ENCODE measurements at places on chromosomes 4 and X. TPM values are rescaled to one million over a fixed set of nuclear protein-coding genes. Genes with fewer than 3 reads are reported as not detected.

Gene CSN2
- not detected for total RNA-seq

Gene SRPX
- 6.1 TPM for total RNA-seq

Gene TCP11X2
- not detected for total RNA-seq

Gene TCEAL6
- not detected for total RNA-seq

Gene HSD17B13
- 0.08 TPM for total RNA-seq

Gene FAM184B
- total RNA-seq, result 0.05 TPM

Gene MAGIX
- total RNA-seq, result 1.7 TPM

Gene PCSK1N
- total RNA-seq, result 42.9 TPM

Gene HSPA4L
- total RNA-seq, result 8.5 TPM

Gene RAB41
- not detected for total RNA-seq

Gene IQCM
- not detected for total RNA-seq

Gene CHRNA9
- 1.4 TPM for total RNA-seq

Gene ARL13A
- total RNA-seq, result 0.38 TPM

Gene ZNF711
- total RNA-seq, result 0.78 TPM

Gene SULT1B1
- 0.05 TPM for total RNA-seq

Gene KCTD8
- not detected for total RNA-seq

Gene ADH1C
- total RNA-seq, result not detected

Gene FAM199X
- 16.0 TPM for total RNA-seq

Gene SLC9A7
- total RNA-seq, result 11.6 TPM

Gene RHOXF2B
- total RNA-seq, result not detected

Gene FAM236C
- not detected for total RNA-seq

Gene MID2
- 7.6 TPM for total RNA-seq

Gene PARM1
- total RNA-seq, result 0.72 TPM

Gene SPP1
- total RNA-seq, result 151 TPM

Gene RENBP
- 0.10 TPM for total RNA-seq

Gene POLN
- 0.60 TPM for total RNA-seq

Gene TMEM271
- total RNA-seq, result not detected

Gene P2RY4
- total RNA-seq, result not detected

Gene GC
- total RNA-seq, result not detected

Gene GAGE12F
- not detected for total RNA-seq

Gene UGT2B28
- total RNA-seq, result not detected

Gene PRSS12
- 0.24 TPM for total RNA-seq

Gene HMGN5
- 2.7 TPM for total RNA-seq

Gene SPOCK3
- 0.13 TPM for total RNA-seq

Gene MXRA5
- total RNA-seq, result not detected

Gene ERCC6L
- total RNA-seq, result 12.4 TPM

Gene FDCSP
- total RNA-seq, result not detected

Gene LRP2BP
- total RNA-seq, result 0.18 TPM

Gene FAM47A
- not detected for total RNA-seq

Gene MAGEA2B
- total RNA-seq, result not detected

Gene CSN1S1
- total RNA-seq, result not detected

Gene PLAC8
- 0.90 TPM for total RNA-seq

Gene NLRP2B
- total RNA-seq, result not detected

Gene RAB9B
- not detected for total RNA-seq

Gene TLR6
- total RNA-seq, result 3.7 TPM

Gene ODAPH
- total RNA-seq, result not detected

Gene UGT8
- 0.17 TPM for total RNA-seq

Gene NLGN3
- 1.2 TPM for total RNA-seq

Gene MAGEC1
- not detected for total RNA-seq

Gene PHEX
- 0.34 TPM for total RNA-seq

Gene COL4A6
- total RNA-seq, result 17.1 TPM

Gene PDZD11
- total RNA-seq, result 86.7 TPM

Gene OTC
- not detected for total RNA-seq

Gene PDGFRA
- total RNA-seq, result 0.51 TPM

All from A549 treated with CORT108297 at 1 μM for 4 hours (cell line).